ENCODE measurements at places on chromosomes 7 and 10.
A peak's percentile ranks its signal among the peaks of the same experiment; 100 is the strongest.

DNA sequence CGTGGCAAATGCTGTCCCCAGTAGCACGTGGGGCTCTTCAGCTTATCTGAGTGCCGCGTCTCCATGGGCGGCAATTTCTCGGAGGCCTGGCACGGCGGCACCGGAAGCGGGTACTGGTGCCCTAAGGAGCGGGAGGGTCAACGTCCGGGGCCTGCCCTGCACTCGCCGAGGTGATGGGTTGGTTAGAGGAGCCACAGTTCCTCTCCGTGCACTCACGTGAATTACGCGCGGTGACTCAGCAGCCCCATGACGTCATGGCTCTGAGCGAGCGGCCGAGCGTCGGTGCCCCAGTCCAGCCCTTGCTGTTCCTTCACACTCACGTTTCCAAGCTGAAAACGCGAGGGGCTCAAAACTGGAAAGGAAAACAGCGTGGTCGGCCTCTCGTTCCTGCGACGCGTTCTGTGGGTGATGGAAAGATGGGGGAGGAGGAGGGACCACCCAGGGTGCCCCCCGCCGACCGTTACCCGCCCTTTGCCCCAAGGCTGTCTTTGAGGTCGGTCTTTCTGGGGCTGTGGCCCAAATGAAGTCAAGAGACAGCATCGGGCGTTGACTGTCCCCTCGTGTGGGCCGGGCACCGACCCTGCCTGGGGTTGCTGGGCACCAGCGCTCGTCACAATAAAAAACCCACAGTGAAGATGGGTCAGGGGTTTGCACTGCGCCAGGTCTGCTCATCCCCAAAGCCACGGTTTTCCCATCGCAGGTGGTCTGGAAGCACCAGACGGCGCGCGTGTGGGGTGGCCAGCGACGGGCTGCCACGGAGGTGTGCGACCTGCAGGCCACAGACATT is 70.4 kb upstream of the CFAP46 start:
- DNase-seq = no peak

GRCh38 chr7:74083117-74083876 is at the start of gene LIMK1:
TSS of gene LIMK1 (plus strand) at chr7:74083804. CDS start at chr7:74083991, 187 bp downstream.
- peak; percentile 59 for DNase-seq

DNA sequence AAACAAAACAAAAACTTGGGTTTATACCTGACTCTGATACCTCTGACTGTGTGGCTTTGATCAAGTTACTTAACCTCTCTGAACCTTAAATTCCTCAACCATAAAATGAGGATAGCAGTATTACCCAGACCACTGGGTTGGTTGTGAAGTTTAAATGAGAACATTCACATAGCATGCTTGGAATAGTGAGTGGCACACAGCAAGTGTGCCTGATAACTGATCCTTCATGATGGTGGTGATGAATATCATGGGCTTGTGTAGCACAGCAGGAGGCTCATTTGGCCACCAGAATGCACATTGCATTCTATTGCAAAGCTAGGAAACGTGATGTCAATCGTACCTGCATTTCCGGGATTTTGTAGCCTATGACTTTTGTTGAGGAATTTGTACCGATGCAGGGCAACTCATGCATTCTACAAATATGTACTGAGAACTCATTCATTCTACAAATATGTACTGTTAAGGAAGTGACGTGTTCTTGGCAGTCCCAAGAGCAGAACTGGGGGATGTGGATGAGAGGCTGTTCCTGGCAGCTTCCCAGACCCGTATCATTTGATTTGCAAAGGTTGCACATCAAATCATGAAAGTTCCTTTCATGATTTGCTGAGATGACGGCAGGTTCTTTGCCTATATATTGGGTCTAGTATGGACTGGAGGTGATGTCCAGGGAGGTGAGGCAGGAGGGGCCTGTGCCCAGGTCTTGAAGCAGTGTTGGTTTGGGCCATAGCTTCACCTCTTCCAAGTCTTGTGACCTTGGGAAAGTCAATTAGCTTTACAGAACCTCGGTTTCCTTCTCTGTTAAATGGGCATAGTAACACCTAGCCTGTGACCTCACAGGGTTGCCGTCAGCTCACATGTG is 94.6 kb upstream of the SMNDC1 start:
- no peak for DNase-seq

DNA sequence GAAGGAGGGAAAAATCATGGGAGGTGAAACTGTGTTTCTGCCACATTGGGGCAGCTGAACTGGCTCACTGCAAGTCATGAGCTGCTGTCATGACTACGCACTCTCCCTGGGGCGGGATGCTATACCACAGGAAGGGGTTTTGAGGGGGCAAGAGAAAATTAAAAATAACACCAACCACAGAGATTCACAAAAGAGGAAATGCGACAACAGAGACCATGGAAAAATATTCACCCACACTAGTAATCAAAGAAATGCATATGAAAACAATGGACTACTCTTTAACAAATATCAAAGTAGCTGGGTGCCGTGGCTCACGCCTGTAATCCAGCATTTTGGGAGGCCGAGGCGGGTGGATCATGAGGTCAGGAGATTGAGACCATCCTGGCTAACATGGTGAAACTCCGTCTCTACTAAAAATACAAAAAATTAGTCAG is 65.2 kb upstream of the TM9SF3 start:
- DNase-seq = peak; percentile 28

GRCh38 chr7:70701991-70702390 is 430.0 kb upstream of the GALNT17 start:
- DNase-seq = no peak

GRCh38 chr7:41878309-41879295 is 175.7 kb upstream of the INHBA start:
- no peak for DNase-seq

GRCh38 chr10:113711142-113711541 is 31.4 kb downstream of the CASP7 start:
- no peak for DNase-seq

DNA sequence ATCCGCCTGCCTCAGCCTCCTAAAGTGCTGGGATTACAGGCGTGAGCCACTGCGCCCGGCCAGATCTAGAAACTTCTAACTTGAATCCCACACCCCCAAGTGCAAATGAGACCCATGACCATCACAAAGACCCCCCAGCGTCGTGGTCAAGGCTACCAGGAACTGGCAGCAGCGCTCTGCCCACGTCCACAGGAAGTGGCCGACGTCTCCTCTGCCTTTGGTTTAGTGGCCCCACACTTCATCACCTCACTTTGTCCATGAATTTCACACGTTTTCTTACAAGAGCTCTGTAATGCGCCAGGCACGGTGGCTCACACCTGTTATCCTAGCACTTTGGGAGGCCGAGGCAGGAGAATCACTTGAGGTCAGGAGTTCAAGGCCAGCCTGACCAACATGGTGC is 53.5 kb upstream of the TNRC18 start:
- no peak for DNase-seq

- no peak for DNase-seq
Observed at GRCh38 chr7:142303650-142304049, 45.8 kb upstream of the PRSS58 start.

- DNase-seq = no peak
Observed at GRCh38 chr10:58791137-58791536, 278.5 kb downstream of the BICC1 start.

DNA sequence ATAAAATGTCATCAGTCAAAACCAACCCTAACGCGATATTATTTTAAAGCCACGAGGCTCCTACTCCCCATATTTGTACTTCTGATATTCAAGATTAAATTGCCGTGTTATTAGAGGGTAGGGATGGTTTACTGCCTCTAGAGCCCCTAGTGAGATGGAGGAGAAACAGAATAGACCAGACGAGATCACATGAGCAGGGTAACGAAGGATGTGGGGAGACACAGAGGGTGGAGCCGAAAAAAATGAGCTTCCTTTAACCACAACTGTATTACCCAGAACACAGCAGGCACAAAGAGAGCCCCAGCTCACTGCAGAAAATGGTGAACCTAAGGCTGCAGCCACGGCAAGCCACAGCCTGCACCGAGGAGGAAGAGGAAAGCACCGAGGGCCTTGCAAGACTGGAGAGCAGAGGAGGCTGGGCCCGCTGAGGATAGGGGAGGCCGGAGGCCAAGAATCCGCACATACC is 14.3 kb downstream of the ZC3HAV1 start:
- DNase-seq = peak; percentile 65

DNA sequence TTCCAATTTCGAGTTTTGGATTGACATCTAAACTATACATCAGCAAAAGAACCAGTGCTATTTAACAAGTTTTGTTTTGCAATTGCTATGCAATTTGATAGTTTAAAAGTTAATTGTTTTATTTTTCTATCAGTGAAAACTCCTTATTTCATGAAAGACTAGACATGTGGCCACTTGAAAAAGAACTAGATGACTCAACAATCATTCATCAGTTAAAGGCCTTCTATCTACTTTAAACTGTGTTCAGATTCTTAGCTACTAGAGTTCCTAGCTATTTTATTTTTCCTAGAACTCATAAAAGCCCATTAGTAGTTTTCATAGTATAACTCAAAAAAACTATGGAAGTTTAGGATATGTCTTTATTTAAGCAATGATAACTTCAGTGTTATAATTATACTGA is 104.6 kb upstream of the LSM8 start:
- DNase-seq = no peak

DNA sequence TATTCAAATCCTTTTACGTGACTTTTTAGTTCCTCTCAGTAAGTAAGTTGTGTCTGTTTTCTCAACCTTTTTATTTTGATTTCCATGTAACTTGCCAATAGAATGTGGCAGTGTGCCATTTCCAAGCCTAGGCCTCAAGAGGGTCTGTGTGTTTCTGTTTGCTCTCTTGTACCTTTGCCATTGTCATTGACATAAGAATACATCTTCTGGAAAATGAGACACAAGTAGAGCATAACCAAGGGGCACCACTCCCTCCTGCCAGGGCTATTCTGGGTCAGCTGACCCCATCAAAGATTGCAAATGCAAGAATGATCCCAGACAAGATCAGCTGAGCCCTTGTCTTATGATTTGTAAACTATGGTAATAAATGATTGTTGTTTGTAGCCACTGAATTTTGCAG is 524.0 kb downstream of the IPMK start:
- DNase-seq = no peak

GRCh38 chr7:40382145-40382544 is 247.3 kb downstream of the SUGCT start:
- DNase-seq = no peak

- DNase-seq = no peak
Observed at GRCh38 chr7:100914208-100914878, 18.7 kb upstream of the ACHE start.

- DNase-seq = no peak
Observed at GRCh38 chr7:111639934-111640333, 77.6 kb upstream of the IMMP2L start.

DNA sequence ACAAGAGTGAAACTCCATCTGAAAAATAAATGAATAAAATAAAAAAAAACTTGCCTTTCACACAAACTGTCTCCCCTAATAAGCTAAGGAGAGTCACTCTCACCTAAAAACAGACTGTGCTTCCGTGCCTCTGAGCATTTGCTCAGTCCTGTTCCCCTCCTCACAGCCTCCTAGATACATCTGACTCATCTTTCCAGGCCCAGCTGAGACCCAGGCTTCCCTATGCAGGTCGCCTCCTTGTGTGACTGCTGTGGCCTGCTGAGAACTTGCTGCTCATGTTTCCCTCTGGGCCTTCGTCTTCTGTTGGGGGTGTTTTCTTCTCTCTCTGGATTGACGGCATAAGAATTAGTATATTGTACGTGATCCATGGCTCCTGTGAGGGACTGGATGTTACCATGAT is 777.7 kb downstream of the LRMDA start:
- DNase-seq = no peak

GRCh38 chr7:25863729-25864110 is 288.3 kb upstream of the NFE2L3 start:
- DNase-seq = no peak

DNA sequence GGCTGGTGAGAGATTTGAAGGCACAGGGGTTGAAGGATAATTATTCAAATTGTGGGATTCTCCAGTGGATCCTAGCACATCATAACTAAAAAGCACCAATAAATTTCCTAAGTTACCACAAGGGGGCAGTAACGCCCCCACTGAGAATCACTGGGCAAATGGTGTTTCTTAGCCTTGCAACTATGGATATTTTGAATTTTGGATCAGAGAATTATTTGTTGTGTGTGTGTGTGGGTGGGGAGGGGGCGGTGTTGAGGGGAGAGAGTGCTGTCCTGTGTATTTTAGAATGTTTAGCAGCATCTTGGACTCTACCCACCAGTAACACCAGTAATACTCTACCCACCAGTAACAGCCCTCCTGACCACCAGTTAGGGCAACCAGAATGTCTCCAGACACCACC is 63.3 kb upstream of the PRKG1 start:
- DNase-seq = no peak

DNA sequence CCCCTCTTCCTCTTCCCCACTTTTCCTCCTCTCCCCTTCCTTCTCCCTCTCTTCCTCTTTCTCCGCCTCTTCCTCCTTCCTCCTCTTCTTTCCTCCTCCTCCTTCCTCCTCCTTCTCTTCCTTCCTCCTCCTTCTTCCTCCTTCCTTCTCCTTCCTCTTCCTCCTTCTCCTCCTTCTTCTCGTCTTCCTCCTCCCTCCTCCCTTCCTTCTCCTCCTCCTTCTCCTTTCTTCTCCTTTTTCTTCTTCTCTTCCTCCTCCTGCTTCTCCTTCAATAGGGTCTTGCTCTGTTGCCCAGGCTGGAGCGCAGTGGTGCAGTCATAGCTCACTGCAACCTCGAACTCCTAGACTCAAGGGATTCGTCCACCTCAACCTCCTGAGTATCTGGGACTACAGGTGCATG is 56.9 kb downstream of the PALD1 start:
- DNase-seq = no peak

GRCh38 chr7:40310258-40310657 is 175.5 kb downstream of the SUGCT start:
- no peak for DNase-seq

GRCh38 chr7:97064972-97065587 is 40.4 kb upstream of the DLX5 start:
- DNase-seq = no peak

DNA sequence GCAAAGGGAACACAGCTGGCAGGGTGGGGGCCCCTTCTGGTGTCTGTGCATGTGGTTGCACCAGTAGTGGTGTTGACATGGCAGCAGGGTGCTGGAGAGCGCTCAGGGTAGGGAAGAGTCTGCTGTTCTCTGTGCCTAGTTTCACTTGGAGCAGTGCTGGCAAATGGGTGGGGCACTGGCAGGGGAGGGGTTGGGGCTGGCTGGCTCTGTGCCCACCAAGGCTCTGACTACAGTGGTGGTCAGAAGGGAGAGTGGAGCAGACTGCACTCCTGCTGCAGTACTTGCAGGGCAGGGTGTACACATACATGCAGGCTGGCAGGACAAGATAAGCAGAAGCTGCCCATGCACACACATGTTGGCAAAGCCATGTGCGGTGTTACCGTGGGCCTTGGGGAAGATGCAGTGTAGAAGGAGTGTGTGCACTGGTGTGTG is 18.2 kb downstream of the FAM25A start:
- no peak for DNase-seq
